Renal cortical epithelial cell (primary cell): ENCODE measurements at places on chromosomes 2 and 18. TPM values are rescaled to one million over a fixed set of nuclear protein-coding genes. Genes with fewer than 3 reads are reported as not detected.

The MAL gene
- total RNA-seq = 255 and 504 TPM in 2 replicates

The REEP1 gene
- 0.17 and 0.35 TPM in 2 replicates for total RNA-seq

The HTR2B gene
- total RNA-seq = 0.05 TPM in 1 of 2 replicates, not detected in the other

The C1QL2 gene
- total RNA-seq = not detected in 2 replicates

The MYCN gene
- not detected in 2 replicates for total RNA-seq

The TLX2 gene
- total RNA-seq = 0.05 TPM in 1 of 2 replicates, not detected in the other

The IL1RN gene
- 1.6 TPM in 1 of 2 replicates, not detected in the other for total RNA-seq

The CTDSP1 gene
- 23.4 and 65.2 TPM in 2 replicates for total RNA-seq

The SANBR gene
- 14.6 and 21.3 TPM in 2 replicates for total RNA-seq

The TIGD1 gene
- total RNA-seq = 2.3 and 3.4 TPM in 2 replicates

The CXCR1 gene
- not detected in 2 replicates for total RNA-seq

The HOXD10 gene
- total RNA-seq = 3.3 and 33.5 TPM in 2 replicates

The EPAS1 gene
- total RNA-seq = 63.7 and 124 TPM in 2 replicates

The FRZB gene
- total RNA-seq = not detected in 2 replicates

The UGT1A3 gene
- total RNA-seq = 0.17 and 4.1 TPM in 2 replicates

The ST6GAL2 gene
- total RNA-seq = 0.10 and 1.4 TPM in 2 replicates

The SERPINB4 gene
- 0.17 and 0.35 TPM in 2 replicates for total RNA-seq

The CNDP1 gene
- total RNA-seq = under 0.01 and 0.05 TPM in 2 replicates

The GTF2A1L gene
- 0.50 TPM in 1 of 2 replicates, not detected in the other for total RNA-seq

The QPCT gene
- 81.8 and 83.0 TPM in 2 replicates for total RNA-seq

The STEAP3 gene
- 18.9 and 24.5 TPM in 2 replicates for total RNA-seq

The GNAL gene
- 0.87 and 0.94 TPM in 2 replicates for total RNA-seq

The FBLN7 gene
- total RNA-seq = 0.15 and 0.52 TPM in 2 replicates

The CFAP65 gene
- 0.65 TPM in 1 of 2 replicates, not detected in the other for total RNA-seq

The RABL2A gene
- 3.5 and 21.3 TPM in 2 replicates for total RNA-seq

The RNF125 gene
- 1.5 and 4.0 TPM in 2 replicates for total RNA-seq

The NCKAP5 gene
- total RNA-seq = 0.55 and 0.69 TPM in 2 replicates

The FKBP1B gene
- total RNA-seq = 21.3 and 28.5 TPM in 2 replicates

The HES6 gene
- 2.4 and 15.6 TPM in 2 replicates for total RNA-seq

The MC5R gene
- not detected in 2 replicates for total RNA-seq

The METTL21A gene
- total RNA-seq = 18.5 and 31.1 TPM in 2 replicates

The MC4R gene
- total RNA-seq = not detected in 2 replicates

The FAM117B gene
- 1.9 and 11.1 TPM in 2 replicates for total RNA-seq

The ESCO1 gene
- total RNA-seq = 22.9 and 26.3 TPM in 2 replicates

The UGT1A5 gene
- 0.35 and 3.8 TPM in 2 replicates for total RNA-seq

The CDH20 gene
- not detected in 2 replicates for total RNA-seq

The FAM124B gene
- total RNA-seq = 0.25 and 0.35 TPM in 2 replicates

The GCKR gene
- total RNA-seq = 1.4 and 1.6 TPM in 2 replicates

The NT5DC4 gene
- total RNA-seq = not detected in 2 replicates

The DSG4 gene
- total RNA-seq = not detected in 2 replicates

The LIPG gene
- 61.1 and 61.4 TPM in 2 replicates for total RNA-seq

The PTMA gene
- total RNA-seq = 594 and 977 TPM in 2 replicates

The SKOR2 gene
- total RNA-seq = not detected in 2 replicates

The IMPA2 gene
- 32.1 and 123 TPM in 2 replicates for total RNA-seq

The TGOLN2 gene
- total RNA-seq = 79.7 and 208 TPM in 2 replicates

The TMEM163 gene
- total RNA-seq = 3.6 and 6.7 TPM in 2 replicates

The KCNJ3 gene
- total RNA-seq = 0.10 and 0.17 TPM in 2 replicates

The CHCHD5 gene
- 3.1 and 6.4 TPM in 2 replicates for total RNA-seq

The ACADL gene
- 0.17 and 3.8 TPM in 2 replicates for total RNA-seq

The IL1F10 gene
- not detected in 2 replicates for total RNA-seq

The TMEM182 gene
- 3.3 and 4.8 TPM in 2 replicates for total RNA-seq
